Forelimb muscle (tissue), 1 donor: ENCODE measurements at places on chromosomes 2 and 18. TPM values are rescaled to one million over a fixed set of nuclear protein-coding genes. Genes with fewer than 3 reads are reported as not detected.

DCC gene
- polyA plus RNA-seq, result 0.09 TPM

SCRN3 gene
- 31.8 TPM for polyA plus RNA-seq

SLC5A7 gene
- polyA plus RNA-seq, result 0.09 TPM

HAAO gene
- polyA plus RNA-seq, result 19.7 TPM

TBR1 gene
- not detected for polyA plus RNA-seq

DES gene
- polyA plus RNA-seq, result 5,672 TPM

CXCR1 gene
- not detected for polyA plus RNA-seq

SCYGR5 gene
- not detected for polyA plus RNA-seq

LYG2 gene
- polyA plus RNA-seq, result 0.22 TPM

TEX44 gene
- polyA plus RNA-seq, result not detected

NEU2 gene
- polyA plus RNA-seq, result not detected

SPEG gene
- polyA plus RNA-seq, result 235 TPM

TUBA3E gene
- not detected for polyA plus RNA-seq

PROM2 gene
- polyA plus RNA-seq, result 1.5 TPM

WDR54 gene
- polyA plus RNA-seq, result 8.7 TPM

FHL2 gene
- polyA plus RNA-seq, result 66.8 TPM

MAL gene
- polyA plus RNA-seq, result 2.5 TPM

UPP2 gene
- polyA plus RNA-seq, result 0.11 TPM

IL37 gene
- not detected for polyA plus RNA-seq

TMEM127 gene
- 24.6 TPM for polyA plus RNA-seq

MDH1B gene
- polyA plus RNA-seq, result 0.18 TPM

CD8B gene
- 0.25 TPM for polyA plus RNA-seq

DLX1 gene
- 0.35 TPM for polyA plus RNA-seq

MARCHF7 gene
- polyA plus RNA-seq, result 108 TPM

CD8A gene
- polyA plus RNA-seq, result 0.22 TPM

COLEC12 gene
- polyA plus RNA-seq, result 38.7 TPM

NTSR2 gene
- not detected for polyA plus RNA-seq

BOLA3 gene
- 23.3 TPM for polyA plus RNA-seq

CRYBA2 gene
- not detected for polyA plus RNA-seq

FHOD3 gene
- polyA plus RNA-seq, result 30.8 TPM

VSNL1 gene
- polyA plus RNA-seq, result 4.9 TPM

INHBB gene
- 0.89 TPM for polyA plus RNA-seq

STON1 gene
- polyA plus RNA-seq, result 8.1 TPM

ERFE gene
- 11.2 TPM for polyA plus RNA-seq

EMX1 gene
- polyA plus RNA-seq, result 0.08 TPM

MEP1B gene
- 0.11 TPM for polyA plus RNA-seq

NPHP1 gene
- polyA plus RNA-seq, result 6.4 TPM

ZNF521 gene
- 43.7 TPM for polyA plus RNA-seq
